ENCODE measurements at places on chromosomes 1 and 21.

DNA sequence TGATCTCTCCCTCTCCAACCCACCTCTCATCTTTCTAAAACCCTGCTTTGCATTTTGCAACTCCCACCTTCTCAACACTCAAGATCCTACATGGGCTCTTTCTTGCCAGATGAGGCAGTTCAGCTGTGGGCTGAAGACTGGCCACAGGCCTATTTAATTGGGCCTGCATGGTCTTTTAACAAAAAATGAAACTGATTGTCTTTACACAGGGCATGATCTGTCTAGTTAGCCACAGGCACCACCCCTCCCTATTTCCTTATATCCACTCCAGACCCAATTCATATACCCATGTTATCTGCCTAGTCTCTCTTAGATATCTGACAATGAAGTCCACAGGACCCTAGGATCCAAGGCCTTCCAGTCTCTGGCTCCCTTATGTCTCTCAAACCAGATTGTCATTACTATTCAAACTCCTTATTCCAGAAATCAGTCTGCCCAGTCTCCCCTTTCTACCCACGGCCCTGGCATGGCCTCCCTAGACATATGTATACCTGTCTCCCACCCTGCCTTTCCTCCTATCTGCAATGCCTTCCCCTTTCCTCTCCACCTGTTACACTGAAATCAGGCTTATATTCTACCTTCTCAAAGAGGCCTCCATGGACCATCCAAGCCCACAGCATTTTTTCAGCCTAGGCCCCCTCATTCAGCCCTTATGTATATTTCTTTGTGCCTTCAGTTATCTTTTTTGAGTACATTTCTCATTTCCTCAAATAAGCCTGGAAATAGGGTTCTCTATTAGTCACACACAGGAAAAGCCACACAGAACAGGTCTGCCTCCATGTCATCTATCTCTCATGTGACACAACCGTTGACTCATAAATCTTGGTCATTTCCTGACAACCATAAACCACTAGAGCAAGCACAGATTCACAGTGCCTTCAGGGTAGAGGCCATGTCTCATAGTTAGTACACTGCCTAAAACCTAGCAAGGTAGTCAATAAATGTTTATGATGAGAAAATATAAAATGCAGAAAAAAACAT, 39.0 kb downstream of the LPAR3 start:
- no peak for DNase-seq

- no peak for DNase-seq
Observed at GRCh38 chr1:58874342-58874741, 90.5 kb upstream of the JUN start.

DNA sequence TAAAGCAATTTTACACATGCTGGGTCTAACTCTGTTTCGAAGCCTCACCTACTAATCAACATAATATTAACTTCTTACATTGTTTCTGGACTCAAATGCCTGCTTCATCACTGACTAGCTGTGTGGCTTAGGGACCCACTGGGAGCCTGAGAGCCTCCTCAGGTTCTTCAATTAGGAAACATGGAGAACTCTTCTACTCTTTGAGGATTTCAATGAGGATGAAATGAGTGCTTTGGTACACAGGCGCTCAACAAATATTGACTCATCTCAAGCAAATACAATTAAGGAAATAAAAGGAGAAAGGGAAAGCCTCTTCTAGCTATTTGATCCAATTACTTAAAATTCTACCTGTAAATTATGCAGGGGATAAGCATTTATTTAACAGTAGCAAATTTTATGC, 84.4 kb upstream of the JAK1 start:
- no peak for DNase-seq

DNA sequence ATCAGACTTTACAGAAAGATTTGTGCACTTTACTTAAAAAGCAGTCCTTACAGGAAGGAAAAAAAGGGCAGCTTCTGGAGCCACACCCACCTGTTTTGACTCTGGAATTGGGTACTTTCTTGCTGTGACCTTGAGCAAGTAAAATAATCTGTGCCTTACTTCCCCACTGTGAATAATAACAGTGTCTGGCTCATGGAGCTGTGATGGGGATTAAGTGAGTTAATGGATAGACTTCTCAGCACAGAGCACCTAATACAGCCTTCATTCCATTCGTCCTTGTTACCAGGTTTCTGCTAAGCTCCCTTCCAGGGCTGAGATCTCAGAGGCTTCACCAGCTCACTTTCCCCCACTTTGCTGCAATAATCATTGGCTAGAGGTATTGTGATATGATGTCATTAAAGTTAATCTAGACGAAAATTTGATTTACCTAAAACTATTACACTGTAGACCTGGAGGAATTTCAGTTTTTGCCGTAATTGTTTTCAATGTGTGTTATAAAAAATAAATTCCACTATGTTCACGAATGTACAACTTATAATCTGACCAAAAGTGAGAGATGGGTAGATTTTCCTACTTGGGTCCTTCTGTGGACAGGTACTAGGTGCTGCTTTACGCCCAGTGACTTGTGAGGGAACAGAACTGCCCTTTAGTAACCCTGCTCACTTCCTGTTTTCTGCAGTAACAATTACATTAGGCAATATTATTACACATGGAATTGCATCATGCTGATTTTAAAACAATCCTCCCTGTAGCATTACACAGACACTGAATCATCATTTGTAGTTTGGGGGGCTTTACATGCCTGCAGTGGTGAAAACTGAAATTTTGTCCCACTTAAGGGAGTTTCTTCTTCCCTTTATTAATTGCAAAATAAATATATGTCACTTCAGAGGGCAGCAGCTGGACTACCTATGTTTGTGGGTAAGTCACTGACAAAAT, 19.7 kb upstream of the ABCG1 start:
- DNase-seq = no peak

GRCh38 chr1:37038227-37039093, 4.1 kb upstream of the GRIK3 start:
- peak; percentile 31 for DNase-seq

All from endothelial cell (in vitro differentiated cells).